ENCODE measurements at places on chromosomes 11 and 22.
A peak's percentile ranks its signal among the peaks of the same experiment; 100 is the strongest.

DNA sequence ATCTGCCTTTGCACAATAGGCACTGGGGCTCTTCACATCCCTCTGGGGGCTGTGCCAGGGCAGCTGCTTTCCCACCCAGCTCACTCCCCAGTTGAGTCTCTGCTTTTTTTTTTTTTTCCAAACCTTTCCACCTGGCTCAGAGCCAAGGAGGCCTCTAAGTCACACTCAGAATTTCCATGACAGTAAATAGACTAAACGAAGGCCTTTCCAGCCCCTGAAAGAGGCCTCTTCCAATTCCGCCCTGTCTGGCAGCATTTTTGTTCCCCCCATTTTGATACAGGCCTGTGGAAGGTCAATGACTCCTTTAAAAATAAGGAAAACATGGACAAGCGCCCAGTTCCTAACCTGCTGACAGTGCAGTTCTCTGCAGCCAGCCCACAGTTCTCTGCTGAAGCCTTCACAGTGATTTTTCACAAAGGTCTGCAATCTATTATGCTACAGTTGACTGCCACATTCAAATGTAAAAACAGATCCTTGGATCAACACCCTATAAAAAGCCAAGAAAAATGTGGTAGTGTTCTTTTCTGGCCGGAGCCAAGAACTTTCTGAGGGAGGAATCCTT, 107.5 kb upstream of the SESN3 start:
- no peak for DNase-seq

- no peak for DNase-seq
These were observed 22.0 kb downstream of the OOSP3 start for GRCh38 chr11:59900366-59901126.

DNA sequence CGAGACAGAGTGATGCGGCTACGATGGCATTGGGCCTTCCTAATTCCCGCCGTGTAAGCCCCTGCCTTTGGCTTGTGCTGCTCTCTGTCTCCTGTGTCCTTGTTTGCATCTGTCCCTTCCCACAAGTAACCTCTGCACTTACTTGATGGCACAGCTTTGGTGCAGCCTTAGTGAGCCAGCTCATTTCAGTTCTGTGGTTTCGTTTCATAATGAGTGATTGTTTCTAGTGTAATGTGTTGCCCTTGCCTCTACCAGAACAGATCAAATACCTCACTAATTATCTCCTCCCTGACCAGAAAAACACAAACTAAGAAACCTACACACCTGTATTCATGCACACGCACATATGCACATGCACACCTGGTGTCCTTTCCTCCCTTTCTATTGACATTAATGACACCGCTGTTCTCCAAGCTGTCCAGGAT, 58.8 kb downstream of the GRK3 start:
- DNase-seq = peak; percentile 16

GRCh38 chr22:33984656-33985285, 64.5 kb upstream of the LARGE1 start:
- no peak for DNase-seq

GRCh38 chr11:76616676-76617552, 53.6 kb downstream of the LRRC32 start:
- DNase-seq = no peak

GRCh38 chr11:28727254-28727653, 619.1 kb downstream of the METTL15 start:
- DNase-seq = no peak

DNA sequence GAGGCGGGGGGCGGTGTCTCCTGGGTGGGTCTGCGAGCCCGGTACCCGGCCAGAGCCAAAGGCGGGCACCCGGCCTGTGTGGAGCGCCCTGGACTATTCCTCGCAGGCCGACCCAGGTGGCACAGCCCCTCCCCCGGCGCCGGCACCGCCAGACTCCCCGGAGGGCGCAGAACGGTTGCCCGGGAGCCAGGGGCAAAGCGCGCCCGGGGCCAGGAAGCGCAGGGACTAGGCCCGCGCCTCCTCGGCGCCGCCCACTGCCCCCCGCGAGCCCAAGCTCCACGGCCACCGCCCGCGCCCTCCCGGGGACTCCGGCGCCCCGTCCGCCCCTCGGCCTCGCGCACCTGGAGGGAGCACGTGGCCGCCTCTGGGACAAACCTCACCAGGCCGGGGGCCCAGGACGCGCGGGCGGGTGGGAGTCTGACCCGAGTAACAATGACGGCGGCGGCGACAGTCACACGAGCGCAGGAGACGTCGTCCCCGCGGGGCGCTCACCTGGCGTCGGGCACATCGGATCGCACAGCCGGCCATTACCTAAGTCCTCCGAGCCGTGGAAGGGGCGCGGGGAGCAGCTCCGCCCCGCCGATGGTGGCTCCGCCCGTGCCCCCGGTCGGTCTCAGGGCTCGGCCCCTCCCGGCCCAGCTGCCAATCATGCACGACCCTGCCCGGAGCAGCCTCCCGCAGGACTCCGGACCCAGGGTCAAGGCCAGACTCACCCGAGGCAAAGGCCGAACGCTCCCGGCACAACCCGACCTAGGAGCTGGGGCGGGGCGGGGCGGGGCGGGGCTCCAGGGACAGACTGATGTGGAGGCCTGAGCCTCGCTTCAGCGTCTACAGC, 7.4 kb downstream of the PLXNB2 start:
- DNase-seq = no peak

DNA sequence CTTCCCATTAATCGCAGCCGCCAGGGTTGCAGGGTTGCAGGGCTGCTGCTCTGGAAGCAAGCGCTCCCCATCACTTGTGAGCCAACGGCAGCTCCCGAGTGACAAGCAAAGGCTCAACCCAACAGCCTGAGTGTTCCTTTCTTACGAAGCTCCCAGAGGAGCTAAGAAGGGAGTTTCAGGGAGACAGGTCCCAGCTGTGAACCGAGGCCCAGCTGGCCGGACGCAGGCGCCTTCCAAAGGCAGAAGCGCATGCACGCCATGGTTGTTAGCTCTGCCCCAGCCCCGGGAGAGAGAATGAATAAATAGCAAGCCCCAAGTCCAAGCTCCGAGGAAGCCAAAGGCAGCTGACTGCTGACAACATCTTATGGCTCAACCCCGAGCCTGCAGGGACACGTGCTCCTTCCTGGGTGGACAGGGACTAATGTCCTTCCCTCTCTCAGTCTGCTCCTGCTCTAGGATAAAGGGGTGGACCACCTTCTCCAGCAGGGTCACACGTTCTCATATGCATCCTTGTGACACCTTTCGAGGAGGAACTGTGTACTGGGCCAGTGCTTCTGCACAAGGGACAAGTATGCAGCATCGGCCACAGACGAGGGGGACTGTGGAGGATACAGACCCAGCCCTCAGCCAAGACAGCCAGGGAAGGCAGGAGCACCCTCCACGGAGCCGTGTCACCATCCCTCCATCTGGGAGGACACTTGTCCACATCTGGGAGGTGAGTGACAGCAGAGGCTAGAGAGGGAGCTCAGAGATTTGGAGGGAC, 29.9 kb downstream of the SHANK2 start:
- no peak for DNase-seq

Measured in activated CD4-positive, alpha-beta T cell treated with anti-CD3 and anti-CD28 coated beads, Interleukin-2, amount 50 U/mL, for 48 hours (primary cell).